ENCODE measurements at places on chromosomes 4 and X.

GRCh38 chrX:83966347-83966746 lies 105.4 kb downstream of the CYLC1 start:
- no peak for DNase-seq

DNA sequence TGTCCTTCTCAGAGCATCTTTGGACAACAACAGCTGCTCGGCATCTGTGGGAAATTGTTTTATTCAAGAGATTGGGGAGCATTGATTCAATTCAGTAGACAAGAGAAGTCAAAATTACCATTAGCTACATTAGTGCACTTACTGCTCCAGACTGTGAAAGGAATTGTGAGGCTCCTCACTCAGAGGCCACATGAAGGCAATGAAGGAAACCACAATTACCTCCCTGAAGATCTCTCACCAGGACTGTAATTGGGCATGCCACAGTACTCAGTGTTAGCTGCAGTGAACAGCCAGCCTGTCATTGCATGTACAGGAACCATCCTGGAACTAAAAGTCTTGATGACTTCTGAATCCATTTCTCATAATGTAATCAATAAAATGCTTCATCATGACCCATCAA lies 144.8 kb downstream of the PPA2 start:
- DNase-seq, result no peak

DNA sequence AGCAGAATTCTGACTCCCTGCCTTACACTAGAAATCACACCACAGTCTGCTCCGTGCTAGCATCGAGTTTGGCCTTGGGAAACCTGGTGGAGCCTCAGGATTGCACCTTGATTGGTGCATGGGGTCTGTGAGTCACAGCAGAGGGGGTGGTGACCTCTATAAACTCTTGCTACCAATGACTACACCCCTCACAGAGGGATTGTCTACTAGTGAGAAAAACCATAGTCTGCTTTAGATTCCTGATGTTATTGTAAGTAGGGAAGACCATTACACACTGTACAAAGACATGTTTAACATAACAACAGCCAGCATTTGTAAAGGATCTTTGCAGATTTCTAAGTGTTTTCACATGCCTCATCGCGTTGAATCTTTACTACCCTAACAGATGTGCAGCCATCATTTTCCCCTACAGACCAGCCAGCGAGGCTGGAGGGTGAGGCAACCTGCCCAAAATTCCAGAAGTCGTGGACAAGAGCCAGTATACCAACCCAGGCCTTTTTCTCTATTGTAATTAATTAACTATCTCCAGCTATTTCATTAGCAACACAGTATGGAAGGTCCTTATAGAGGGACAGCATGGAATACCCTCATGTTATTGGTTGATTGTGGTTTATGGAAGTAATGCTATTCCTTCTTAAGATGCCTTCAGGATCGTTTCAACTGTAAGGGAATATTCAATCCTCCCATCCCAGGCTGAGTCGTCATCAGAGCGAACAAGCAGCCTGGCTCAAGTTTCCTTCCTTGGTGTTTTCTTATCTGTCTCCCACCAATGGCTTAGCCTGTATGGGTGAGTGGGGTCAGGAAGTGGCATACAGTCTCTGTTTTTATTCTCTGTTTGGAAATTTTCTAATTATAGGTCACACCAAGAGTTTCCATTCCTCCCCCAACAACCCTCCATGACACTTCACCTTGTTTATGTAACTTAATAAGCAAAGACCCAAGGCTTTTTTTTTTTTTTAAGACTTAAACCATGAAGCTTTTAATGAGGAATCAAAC lies 55.9 kb upstream of the KDR start:
- DNase-seq, result no peak

DNA sequence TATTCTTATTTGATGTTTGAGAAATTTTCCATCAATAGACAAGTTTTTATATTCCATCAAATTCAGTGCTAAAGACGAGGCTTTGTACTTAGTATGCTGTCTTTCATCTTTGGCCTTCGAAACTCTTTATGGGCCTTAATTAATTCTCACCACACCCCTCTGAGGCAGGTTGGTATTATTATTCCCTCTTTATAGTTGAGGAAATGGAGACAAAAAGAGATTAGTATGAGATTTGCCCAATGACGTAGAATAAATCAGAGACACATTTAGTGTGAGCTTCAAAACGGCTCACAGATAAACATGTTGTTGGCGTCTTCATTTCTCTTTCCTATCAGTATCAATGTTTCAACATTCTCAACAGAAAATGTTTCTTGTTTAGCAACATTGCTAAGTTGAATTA lies 35.9 kb upstream of the PTPN13 start:
- DNase-seq, result no peak

GRCh38 chr4:185532795-185533324 lies 2.4 kb downstream of the PDLIM3 start:
- no peak for DNase-seq

DNA sequence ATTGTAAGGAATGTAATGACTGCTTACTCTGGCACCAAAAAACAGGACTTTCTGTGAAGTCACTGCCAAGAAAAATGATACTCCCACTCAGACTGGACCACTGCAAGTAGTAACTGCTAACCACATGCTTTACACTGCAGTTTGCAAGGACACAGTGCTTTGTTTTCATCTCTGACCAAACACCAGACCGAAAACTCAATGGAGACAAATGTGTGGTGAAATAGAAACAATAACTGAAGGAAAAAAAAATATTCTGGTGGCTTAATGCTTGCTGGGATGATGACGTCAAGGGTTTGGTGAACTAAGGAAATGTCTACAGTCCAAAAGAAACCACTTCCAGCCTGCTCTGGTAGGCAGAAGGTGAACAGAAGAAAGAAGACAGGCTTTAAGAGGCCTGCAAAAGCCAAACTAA lies 13.2 kb downstream of the GPC4 start:
- no peak for DNase-seq

GRCh38 chr4:182062936-182063335 lies 180.3 kb upstream of the TENM3 start:
- DNase-seq, result no peak

- DNase-seq, result no peak
These were observed 76.2 kb downstream of the WNK3 start for GRCh38 chrX:54281676-54282075.

DNA sequence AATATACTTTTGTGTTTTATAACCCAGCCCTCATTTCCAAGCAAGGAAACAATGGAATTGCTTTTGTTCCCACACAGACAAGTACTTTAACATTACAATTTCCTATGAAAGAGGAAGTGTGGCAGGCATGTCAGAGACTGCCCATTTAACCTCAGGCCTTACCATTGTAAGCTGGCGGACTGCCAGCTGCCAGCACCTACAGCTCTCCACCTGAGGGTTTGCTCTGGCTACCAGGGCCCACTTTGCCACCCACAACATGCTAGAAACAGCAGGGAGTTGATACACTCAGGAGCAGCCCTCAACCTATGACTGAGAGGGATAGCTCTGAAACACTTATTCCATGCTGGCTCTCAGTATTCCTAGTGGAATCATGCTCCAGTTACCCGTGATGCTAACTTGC lies 152.3 kb upstream of the PRDX4 start:
- DNase-seq, result no peak

GRCh38 chrX:19748896-19749680 lies 138.3 kb downstream of the SH3KBP1 start:
- no peak for DNase-seq

- no peak for DNase-seq
These were observed 71.6 kb downstream of the AMELX start for GRCh38 chrX:11364835-11365234.

- DNase-seq, result no peak
These were observed 656.8 kb downstream of the IQCM start for GRCh38 chr4:149158817-149159216.

DNA sequence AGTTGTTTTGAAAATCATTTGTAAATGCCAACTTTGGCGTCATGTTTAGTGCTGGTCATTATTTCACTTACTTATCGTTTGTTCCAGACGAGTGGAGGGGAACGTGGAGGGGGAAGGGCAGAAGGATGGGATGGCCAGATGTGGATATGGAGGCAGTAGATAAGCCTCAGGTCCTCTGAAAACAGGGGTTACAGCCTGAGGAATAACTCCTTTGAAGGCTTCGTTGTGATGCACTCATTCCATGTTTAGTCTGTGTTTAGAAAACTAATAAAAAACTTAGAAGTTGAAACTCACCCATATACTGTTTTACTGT lies 1.1 kb downstream of the MOB1B start:
- no peak for DNase-seq

DNA sequence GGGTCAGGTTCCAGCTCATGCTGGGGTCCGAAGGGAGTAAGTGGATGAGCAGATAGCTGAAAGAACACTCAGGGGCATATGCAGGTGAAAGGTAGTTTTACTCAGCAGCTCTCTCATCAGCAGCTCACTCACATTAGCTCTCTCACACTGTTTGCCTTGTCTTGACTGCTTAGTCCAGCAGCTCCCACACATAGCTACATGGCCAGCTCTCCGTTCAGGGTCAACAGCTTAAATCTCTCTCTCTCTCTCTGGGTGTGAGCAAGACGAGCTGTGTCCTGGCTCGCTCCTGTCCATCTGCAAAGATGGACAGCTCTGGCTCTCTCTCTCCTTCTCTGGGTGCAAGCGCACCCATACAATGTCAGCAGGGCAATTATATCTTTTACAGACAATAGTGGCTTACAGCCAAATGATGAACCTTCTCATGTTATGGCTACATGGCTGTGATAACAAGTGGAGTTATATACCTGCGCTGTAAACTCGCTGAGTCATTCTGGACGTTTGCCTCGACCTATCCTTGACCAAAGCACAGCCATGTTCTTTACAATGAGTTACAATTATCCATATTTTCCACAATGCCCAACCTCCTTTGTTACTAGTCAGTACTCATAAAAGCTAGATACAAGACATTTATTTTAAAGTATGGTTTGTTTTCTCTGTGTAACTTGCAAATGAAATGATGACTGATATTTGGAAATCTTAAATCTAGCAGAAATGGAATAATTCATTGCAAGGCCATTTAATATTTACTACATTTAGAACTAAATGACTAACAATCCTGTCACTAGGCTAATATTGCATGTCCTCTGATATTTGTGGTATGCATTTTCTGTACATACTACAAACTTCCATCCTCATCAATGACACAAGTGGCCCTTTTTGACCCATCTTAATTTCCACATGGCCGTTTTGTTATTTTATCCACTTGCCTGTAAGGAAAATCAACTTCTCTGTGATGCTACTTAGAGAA lies 9.3 kb downstream of the PAPSS1 start:
- DNase-seq, result no peak

DNA sequence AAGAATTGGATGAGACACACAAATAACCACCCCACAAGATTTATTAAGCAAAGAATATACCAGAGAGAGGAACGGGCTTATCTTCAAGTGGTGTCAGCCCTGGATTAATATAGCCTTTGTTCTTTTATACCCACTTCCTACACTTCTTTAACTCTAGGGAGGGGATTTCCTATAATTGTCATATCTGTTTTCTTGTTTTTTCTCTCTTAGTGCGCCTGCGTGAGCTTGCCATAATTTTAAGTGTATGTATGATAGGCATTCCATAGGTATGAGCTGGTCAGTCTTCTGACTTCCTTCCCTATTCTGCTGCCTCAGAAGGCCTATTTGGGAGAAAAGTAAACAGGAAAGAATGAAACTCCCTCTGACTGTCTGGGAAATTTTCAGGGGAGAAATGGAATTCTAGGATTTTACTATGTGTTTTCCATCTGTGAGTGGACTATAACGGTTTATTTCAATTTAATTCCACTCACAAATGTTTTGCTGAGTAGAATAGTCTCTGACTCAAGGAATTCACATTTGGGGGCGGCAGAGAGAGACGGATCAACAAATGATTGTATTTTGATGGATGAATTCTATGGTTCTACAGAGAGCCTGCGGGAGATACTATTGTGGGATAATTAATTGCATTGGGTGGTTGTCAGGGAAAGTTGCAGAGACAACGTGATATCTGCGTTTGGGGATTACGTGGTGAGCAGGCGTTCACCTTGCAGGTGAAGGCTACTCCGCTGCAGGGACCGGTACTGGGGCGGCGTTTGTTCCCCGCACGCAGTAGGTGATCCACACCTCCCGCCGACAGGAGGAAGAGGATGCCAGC lies 626 bp upstream of the CEP135 start:
- no peak for DNase-seq

DNA sequence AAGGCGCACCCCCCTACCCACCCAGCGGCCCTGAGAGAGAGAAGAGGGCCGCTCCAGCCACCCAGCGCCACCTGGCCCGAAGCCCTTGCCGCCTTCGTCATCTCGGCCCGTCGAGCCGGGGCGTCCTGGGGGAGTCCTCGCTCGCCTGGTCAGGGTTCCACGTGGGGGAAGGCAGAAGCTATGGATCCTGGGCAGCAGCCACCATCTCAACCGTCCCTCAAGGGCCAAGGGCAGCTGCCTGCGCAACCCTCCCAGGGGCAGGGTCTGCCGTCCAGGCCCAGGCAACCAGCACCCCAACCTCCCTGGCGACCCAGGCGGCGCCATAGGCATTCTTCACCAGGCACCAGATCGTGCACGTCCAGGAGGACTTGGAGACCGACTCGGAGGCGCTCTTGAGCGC lies 51.5 kb upstream of the IL13RA2 start:
- DNase-seq, result no peak

GRCh38 chr4:17557880-17558279 lies 19.1 kb upstream of the LAP3 start:
- DNase-seq, result no peak

DNA sequence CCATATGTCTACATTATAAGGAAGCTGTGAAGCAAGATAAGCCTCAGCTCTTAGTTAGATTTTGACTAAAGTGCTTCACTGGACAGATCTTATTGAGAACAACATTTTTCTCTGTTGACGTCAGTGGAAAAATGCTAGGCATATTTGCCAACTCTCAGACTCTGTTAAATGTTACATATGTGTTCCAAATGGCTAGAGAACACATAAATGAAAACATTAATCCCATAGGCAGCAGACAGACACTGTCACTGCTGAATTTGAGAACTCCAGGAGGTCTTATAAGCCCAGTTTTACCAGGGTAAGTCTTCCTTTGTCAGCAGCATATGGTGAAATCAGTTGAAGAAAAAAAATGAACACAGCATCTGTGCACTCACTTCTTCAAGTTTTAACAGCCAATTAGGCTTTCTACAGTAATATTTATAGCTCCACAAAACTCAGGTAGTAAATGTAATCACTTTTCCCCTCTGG lies 186.9 kb downstream of the CAMK2D start:
- DNase-seq, result no peak

DNA sequence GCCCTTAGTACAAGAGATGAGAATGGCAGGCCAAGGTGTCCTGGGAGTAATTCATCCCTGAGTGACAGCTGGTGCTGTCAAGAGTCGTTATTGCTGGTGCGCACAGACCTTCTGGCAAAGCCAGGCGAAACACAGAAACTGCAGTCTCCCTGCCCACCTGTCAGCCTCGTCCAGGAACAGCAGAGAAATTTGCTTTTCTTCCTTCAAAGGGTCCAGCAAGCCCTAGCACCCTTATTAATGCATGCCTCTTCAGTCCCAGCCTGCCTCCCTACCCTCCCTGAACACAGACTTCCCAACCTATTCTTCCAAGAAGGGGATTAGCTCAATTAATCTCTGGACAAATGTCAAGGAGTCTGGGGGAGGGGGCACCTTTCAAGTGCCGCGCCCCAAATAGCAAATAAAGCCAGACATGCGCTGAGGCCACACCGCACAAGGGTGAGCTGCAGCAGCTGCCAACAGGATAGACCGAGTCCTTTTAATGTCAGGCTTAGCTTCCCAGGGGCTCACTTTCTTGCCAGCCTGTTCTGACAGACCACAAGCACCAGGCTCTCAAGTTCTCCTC lies 250.7 kb upstream of the RASGEF1B start:
- no peak for DNase-seq

- no peak for DNase-seq
These were observed 66.3 kb downstream of the DCUN1D4 start for GRCh38 chr4:51909236-51909703.

Measured in stimulated activated CD4-positive, alpha-beta T cell treated with anti-CD3 and anti-CD28 coated beads, TNF-alpha, amount 100 ng/mL, for 1 hour (primary cell).